ENCODE measurements at places on chromosomes 7 and 10.

DNA sequence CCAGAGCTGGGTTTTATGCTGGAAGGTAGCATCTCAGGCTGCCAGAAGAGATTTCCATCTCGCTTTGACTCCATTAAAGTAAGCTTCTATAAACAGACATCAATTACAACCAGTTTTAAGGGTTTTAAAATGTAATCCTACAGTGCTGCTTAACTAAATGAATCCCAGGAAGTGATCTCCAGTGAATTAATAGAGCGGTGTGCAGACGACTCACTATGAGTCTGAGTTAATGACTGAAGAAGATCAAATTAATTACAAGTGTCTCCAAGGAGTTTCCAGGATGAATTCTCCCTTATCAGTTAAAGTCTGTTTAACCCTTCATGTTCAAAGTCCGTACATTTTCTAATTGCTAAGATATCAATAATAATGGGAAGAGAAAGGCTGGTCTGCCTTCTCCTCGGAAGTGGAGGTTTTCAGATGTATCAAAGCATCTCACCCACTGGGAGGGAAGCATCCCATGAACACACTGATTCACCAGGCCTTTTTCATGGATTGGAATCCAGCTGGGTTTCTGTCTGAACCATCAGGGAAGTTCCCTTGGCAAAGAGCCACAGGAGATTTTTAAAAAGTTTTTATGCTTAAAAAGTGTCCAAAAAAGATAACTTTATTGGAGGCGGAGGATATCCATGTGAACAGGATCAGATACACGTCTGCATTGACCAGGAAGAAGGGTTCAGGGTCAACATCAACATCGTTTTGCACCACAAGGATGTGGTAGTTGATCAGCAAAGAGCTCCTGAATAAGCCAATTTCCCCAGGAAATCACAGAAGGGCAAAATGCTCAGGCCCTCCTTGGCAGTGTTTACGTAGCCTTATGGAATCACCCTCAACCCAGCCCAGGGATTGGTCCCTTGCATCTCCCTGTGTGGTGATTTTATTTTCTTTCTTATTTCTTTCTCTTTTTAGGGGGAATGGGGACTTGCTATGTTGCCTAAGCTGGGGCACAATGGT lies 288.2 kb downstream of the POU6F2 start:
- DNase-seq: no peak

DNA sequence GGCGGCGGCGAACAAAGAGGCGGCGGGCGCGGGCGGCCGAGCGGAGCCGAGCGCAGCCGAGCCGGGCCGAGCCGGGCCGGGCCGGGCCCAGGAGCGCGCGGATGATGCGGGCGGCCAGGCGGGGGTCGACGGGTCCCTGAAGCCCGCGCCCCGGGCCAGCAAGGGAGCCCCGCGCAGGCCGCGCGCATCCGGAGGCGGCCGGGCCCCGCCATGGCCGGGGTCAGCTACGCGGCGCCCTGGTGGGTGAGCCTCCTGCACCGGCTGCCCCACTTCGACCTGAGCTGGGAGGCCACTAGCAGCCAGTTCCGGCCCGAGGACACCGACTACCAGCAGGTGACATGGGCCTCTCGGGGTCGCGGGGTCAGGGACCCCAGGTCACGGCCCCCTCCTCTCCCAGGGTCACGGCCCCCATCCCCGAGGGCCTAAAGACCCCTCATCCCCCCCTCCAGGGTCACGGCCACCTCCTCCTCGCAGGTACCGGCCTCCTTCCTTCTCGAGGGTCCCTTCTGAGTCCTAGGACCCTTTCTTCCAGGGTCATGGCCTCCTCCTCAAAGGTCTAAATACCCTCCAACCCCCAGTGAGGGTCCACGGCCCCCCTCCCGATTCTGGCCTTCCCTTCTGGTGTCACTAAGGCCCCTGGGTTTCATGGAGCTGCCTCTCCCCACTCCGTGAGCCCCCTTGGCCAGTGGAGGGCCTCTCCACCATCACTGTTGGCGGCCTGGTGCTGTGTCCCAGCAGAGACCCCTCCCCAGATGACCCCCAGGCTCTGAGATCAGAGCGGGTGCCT lies at the start of gene TTYH3:
Gene TTYH3, plus strand, starts transcription at position 41 of the 787 bp plus-strand sequence. Its CDS starts 170 bp downstream, at position 211.
- no peak for DNase-seq

- DNase-seq: no peak
Observed at GRCh38 chr7:158858592-158859503, 2.5 kb downstream of the DYNC2I1 start.

- DNase-seq: no peak
Observed at GRCh38 chr10:14524691-14525324, 194.1 kb upstream of the FRMD4A start.

- DNase-seq: no peak
Observed at GRCh38 chr10:126454045-126454751, 65.9 kb upstream of the ADAM12 start.

DNA sequence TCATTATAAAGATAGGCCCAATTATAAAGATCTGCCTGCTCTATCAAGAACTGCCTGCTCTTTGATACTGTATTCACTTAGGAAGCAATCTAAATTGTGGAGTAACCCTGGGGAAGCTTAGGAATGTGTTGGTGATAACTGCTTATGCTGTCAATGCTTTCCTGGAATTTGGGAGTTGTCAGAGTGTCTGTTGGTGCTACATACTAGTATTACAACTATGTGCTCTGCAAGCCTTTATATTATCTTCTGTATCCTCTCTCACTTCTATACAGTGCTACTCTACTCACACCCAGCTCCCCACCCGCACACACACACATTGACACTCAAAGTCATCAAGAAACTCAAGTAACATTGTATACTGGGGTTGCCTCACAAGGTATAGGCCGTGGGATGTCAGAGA lies 6.1 kb downstream of the ZNF277 start:
- no peak for DNase-seq

GRCh38 chr7:132571970-132572369 lies 4.3 kb downstream of the PLXNA4 start:
- no peak for DNase-seq

- no peak for DNase-seq
Observed at GRCh38 chr10:124700293-124701037, 43.7 kb downstream of the FAM53B start.

DNA sequence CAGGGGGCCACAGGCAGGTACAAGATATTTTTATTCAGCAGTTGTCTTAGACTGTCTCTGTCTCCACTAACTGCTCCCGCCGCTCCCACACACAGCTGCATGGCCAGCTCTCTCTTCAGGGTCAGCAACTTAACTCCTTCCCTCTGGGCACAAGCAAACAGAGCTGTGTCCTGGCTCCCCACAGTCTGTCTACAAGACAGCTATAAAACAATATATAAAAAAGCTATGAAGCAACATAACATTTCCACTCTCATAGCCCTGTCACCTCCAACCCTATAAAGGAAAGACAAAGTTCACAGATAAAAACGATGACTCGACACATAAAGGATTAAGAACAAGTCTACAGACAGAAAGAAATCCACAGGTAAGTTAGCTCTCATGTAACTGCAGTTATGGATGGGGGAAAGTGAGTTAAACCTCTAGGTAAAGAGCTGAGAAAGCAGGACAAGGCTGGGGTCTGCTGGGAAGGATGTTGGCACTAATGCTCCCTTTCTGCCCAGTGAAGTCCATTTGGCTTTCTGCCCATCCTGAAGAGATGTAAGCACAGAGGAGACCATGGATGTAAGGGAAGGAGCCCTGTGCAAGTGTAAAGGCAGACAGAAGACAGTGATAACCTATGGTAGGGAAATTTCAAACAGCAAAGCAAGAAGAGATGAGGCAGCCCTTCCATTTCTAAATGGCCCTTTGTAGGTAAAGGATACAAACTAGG lies 27.0 kb downstream of the RAPGEF5 start:
- DNase-seq: no peak

GRCh38 chr10:22367471-22367870 lies 22.2 kb downstream of the SPAG6 start:
- DNase-seq: no peak

Measured in stimulated activated CD8-positive, alpha-beta memory T cell treated with anti-CD3 and anti-CD28 coated beads, Interleukin-4, amount 100 ng/mL, for 1 hour (primary cell).